Erythroblast (primary cell): ENCODE measurements at places on chromosomes 16 and 17.

DNA sequence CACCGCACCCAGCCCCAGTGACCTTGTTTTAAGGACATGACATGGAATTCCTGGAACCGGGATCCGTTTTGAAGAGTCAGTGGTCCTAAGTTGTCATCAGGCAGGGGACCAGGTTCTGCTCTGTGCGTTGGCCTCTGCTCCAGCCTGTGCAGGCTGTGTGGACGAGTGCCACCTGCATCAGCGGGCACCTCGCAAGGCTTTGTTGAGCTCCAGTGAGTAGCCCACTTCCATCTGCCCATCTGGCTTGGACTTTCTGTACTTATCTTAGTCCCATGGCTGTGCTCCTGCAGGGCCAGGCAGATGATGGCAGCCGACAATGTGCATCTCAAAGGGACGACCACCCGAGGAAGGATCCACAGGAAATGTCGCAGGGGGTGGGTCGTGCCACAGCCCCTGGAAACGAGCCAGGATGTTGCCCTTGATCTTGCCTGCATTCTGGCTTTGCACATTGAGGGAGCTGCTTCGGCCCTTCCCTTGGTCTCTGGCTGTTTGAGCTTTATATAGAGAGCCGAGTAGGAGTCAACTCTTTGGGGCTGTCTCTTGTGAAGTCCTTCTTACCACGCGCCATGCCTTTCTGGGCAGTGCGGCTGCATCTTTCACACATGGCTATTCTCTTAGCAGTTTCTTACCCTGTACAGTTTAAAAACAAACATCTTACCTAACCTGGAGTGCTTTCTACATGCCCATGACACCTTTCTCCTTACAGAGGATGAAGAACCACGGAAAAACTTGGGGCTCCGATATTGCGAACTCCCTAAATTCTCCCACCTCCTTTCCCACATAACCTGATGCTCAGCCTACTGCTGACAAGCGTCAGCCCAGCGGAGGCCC, 18.3 kb downstream of the KIAA0513 start:
- DNase-seq: no peak

- DNase-seq: peak; percentile 62
Measured at GRCh38 chr17:38761612-38762011, 9.1 kb downstream of the PSMB3 start.

GRCh38 chr16:3946604-3947180, 66.2 kb upstream of the CREBBP start:
- DNase-seq: no peak

DNA sequence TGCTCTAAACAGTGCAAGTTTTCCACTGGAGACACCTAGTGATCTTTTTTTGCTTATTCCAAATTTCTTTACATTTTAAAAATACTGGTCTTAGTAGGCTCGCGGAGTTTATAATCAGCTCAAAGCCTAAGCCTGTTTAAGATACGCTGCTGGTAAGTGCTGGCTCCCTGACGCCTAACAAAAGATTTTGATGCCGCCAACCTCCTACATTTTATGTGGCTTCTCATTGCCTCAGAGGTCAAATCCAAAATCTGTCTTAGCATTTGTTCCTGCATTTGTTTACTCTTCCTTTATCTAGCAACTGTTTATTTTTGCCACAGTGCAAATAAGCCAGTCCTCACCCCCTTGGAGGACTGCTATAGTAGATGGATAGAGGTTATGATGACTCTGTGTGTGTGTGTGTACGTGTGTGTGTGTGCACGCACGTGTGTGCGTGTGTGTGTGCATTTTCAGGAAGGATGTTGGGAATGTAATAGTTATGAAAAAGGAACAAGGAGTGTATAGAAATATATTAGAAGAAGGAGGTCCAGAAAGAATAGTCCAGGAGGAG, 24.8 kb downstream of the HS3ST3B1 start:
- DNase-seq: no peak

- DNase-seq: no peak
Measured at GRCh38 chr16:54490112-54490488, 203.5 kb upstream of the IRX3 start.

DNA sequence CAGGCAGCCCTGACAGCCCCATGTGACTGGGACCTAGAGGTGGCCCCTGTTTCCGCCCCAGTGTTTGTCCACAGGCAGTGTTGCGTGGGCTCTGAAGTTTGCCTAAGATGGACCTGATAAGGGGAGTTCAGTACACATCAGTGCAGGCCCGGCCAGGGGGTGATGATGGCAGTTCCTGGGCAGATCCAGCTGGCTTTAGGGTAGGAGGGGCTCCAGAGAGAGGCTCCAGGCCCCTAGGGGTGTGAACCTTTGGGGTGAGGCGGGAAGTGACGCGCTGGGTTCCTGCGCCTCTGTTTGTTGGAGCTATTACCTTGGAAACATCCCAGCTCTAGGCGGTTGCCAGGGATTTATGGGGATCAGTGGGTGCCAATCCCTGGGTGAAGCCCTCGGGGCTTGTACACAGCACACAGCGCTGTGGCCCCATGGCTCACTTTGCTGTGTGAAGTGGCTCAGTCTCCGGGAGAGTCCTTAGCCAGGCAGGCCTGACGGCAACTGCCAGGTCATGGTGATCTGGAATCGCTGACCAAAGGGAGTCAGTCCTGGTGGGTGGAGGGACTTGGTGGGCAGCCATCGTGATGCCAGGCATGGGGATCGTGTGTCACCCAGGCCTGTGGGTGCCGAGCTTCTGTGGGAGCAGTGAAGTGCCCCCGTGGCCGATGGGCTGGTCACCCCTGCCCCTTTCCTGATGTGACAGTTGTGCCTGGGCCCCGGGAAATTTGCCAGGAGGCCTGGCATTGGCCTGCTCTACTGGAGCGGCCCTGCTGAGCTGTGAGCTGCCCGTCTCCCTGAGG, 146.1 kb downstream of the SEC14L1 start:
- DNase-seq: no peak

DNA sequence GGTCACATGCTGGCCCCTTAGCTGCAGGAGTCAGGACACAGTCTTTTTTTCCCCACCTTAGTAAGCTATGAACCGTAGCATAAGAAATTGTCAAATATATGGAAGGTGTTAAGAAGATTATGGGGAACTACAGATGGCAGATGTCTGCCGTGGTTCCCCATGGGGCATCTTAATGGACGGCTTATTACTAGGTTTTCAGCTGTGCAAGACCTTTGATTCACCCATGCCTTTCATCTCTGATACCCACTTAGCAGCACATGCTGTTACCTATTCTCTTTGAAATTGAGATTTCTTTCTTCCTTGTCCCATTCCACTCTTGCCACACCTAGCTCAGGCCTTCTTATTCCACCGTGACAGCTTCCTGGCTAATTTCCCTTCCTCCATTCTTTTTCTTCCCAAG, 70.7 kb downstream of the RPTOR start:
- DNase-seq: no peak

- DNase-seq: no peak
Measured at GRCh38 chr16:65704866-65705265, 583.0 kb upstream of the CDH11 start.

DNA sequence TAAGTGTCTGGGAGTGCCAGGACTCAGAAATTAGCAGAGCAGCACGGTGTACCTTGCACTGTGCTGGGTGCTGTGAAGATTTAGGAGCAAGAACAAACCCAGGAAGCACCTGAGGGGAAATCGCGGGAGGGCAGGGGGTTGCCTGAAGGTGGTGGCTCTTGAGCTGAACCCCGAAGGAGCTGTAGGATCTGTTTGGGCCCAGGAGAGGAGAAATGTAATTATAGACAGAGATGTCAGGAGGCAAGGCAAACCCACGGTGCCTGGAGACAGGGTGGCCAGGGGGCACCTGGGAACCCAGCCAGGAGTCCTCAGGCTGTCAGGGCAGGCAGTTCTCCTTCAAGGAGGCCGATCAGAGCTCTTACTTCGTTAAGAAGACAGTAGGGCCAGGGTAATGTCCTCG, 109.1 kb downstream of the C16orf78 start:
- DNase-seq: no peak

GRCh38 chr16:89401641-89402445, 88.5 kb downstream of the ANKRD11 start:
- no peak for DNase-seq

- DNase-seq: no peak
Measured at GRCh38 chr16:49342336-49343265, 31.0 kb upstream of the C16orf78 start.

DNA sequence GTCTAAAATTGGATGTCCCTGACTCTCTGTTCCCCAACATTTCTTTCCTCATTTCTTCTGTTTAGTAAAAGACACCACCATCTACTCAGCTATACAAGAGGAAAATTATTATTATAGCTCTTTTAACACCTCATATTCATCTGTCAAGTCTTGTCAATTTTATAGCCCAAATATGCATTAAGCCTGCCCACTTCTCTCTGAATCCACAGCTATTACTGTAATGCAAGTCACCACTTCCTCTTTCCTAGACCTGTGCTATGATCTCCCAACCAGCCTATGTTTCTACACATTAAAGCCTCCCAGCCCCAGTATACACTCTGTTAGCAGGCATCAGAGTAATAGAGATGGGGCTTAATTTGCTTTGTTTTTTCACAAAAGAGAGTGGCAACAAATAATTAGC, 252.9 kb downstream of the GRIN2A start:
- no peak for DNase-seq

- DNase-seq: no peak
Measured at GRCh38 chr16:84714028-84714427, 14.2 kb downstream of the USP10 start.
